ENCODE measurements at places on chromosomes 4 and X.

- no peaks in the 10 kb centered on the region for H3K27me3 ChIP-seq
- no peak overlapping the region for H3K27ac ChIP-seq
- no peak for DNase-seq
- no peaks in the 10 kb centered on the region for H3K4me1 ChIP-seq
- no peak overlapping the region for H3K4me3 ChIP-seq
Observed at GRCh38 chr4:123319639-123320038, 77.0 kb upstream of the SPRY1 start.

DNA sequence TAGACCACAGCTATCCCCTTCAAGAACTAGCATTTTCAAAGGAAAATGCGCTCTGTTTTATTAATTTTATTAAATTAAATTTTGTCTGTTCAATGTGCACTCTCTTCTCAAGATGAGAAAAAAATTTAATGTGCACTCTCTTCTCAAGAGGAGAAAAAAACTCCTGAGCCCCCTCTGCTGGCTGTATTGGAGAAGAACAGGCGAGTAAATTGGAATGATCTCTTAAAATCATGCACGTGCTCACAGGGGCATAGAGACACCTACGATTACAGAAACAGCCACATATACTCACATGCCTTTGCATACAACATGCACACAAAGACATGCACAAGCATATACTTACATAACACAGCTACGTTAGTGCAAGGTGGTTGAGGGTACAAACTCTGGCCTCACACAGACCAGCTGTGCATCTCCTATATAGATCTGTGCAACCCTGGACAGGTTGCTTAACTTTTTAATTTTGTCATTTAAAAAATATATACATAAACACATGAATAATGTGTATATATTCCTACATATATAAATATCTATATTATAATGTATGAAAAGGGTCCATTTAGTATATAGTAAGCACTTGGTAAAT lies 176.2 kb upstream of the CXorf66 start:
- no peak overlapping the region for H3K4me3 ChIP-seq
- DNase-seq = no peak
- peaks cover 3% of the 10 kb centered on the region for H3K36me3 ChIP-seq
- H3K4me1 ChIP-seq = no peaks in the 10 kb centered on the region

DNA sequence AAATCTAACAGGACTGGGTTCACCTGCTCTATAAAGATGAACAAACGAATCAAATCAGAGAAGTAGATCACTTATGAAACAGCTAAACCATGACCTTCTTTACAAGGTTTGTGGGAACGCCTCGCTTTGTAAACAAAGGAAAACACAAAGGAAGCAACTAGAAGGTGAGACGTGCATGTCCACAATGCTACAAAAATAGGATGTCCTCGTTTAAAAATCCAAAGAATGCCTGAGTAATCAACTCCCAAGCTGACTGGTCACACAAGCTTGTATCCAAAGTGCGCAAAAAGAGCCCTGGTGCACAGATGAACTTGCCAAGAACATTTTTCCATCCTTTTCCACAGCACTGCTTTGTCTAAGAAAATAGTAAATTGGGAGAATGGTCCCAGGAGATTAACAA lies 6.3 kb upstream of the SH3KBP1 start:
- H3K27ac ChIP-seq = no peak overlapping the region
- H3K4me1 ChIP-seq = no peaks in the 10 kb centered on the region
- no peak overlapping the region for H3K4me3 ChIP-seq
- peaks cover 3% of the 10 kb centered on the region for H3K36me3 ChIP-seq
- H3K27me3 ChIP-seq = no peaks in the 10 kb centered on the region

- peaks cover 27% of the 10 kb centered on the region for H3K36me3 ChIP-seq
- DNase-seq = peak; percentile 58
- H3K4me1 ChIP-seq = no peaks in the 10 kb centered on the region
- peak within 1 kb of the TSS; percentile 86 for H3K4me3 ChIP-seq
Observed at GRCh38 chrX:102712216-102712966, at the start of gene GPRASP2. Gene GPRASP2, plus strand, starts transcription at chrX:102712448. Its CDS starts 2,422 bp downstream, at chrX:102714870.

DNA sequence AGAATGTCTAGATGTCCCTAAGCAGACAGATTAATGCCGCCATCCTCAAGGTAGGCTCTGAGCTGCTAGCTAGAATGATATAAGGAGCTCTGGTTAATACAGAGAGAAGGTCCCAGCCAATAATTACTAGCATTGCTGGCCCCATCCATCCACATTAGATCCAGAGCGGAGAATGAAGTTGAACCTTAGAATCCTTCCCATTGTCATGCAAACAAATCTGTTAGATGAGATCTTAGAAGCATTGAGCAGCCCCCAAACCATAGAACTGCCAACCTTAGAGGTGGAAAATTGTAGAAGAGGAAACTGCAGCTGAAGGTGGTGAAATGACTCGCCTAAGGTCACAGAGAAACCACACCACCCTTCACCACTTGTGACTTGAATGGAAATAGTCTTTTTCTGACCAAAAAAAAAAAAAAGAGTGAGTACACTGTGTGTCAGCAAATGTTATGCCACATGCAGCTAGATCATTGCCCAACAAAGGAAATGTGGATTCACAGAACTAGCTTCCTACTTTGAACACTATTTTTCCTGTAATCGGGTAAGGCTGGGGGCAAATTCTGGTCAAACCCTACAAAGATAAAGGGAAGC lies 162.1 kb downstream of the SMIM20 start:
- DNase-seq = no peak
- H3K27ac ChIP-seq = no peak overlapping the region
- no peak overlapping the region for H3K4me3 ChIP-seq
- H3K27me3 ChIP-seq = no peaks in the 10 kb centered on the region
- peaks cover 9% of the 10 kb centered on the region for H3K36me3 ChIP-seq

GRCh38 chrX:120308959-120309872 lies 2.0 kb downstream of the TMEM255A start:
- H3K27me3 ChIP-seq = peaks cover 37% of the 10 kb centered on the region
- no peaks in the 10 kb centered on the region for H3K4me1 ChIP-seq
- H3K36me3 ChIP-seq = peaks cover 5% of the 10 kb centered on the region

DNA sequence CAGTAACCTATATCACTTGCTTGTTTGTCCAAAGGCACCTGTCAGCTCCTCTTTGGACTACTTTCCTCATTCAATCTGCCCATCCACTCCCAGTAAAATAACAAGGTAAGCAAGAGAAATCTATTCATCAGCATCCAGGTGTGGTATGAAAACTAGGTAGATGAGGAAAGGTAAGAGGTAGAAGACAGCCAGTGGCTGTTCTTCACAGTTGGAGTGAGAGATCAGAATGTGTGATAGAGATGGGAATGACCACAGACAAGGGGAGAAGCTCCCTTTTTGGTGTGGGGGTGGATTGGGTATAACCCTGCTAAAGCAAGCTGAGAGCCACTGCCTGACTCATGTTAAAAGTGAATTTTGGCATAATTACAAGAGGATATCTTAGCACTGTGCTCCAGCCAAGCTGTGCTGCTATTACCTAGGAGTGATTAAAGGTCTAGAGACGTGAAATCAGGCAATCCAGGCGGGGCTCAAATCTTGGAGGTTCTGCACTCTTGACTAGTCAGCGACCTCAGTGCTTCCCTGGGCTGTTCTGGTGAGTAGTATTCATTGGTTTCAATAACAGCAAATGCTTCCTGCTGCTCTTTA lies 28.1 kb upstream of the RASL11B start:
- peak overlapping the region; percentile 46 for H3K27ac ChIP-seq
- H3K4me3 ChIP-seq = no peak overlapping the region
- H3K27me3 ChIP-seq = no peaks in the 10 kb centered on the region
- peaks cover 7% of the 10 kb centered on the region for H3K4me1 ChIP-seq

DNA sequence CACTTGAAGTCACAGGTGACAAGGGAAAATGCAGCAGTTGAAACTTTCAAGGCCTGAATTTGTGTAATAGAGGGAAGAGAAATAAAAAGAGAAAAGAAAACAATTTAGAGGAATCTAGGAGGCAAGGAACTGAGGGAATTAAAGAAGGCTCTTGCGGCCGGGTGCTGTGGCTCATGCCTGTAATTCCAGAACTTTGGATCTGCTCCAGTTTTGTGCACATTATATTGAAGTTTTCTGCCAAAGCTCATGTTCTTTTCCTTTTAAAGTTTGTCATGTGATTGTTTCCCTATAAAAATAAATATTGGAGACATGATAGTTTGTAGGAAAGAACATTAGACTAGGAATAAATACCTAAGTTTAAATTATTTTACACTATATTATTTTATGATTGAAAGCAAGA lies 433.9 kb upstream of the CPEB2 start:
- H3K4me1 ChIP-seq = no peaks in the 10 kb centered on the region
- no peak overlapping the region for H3K27ac ChIP-seq
- H3K27me3 ChIP-seq = no peaks in the 10 kb centered on the region

- peaks cover 16% of the 10 kb centered on the region for H3K36me3 ChIP-seq
Observed at GRCh38 chr4:88522702-88523324, 763 bp downstream of the PYURF start.

DNA sequence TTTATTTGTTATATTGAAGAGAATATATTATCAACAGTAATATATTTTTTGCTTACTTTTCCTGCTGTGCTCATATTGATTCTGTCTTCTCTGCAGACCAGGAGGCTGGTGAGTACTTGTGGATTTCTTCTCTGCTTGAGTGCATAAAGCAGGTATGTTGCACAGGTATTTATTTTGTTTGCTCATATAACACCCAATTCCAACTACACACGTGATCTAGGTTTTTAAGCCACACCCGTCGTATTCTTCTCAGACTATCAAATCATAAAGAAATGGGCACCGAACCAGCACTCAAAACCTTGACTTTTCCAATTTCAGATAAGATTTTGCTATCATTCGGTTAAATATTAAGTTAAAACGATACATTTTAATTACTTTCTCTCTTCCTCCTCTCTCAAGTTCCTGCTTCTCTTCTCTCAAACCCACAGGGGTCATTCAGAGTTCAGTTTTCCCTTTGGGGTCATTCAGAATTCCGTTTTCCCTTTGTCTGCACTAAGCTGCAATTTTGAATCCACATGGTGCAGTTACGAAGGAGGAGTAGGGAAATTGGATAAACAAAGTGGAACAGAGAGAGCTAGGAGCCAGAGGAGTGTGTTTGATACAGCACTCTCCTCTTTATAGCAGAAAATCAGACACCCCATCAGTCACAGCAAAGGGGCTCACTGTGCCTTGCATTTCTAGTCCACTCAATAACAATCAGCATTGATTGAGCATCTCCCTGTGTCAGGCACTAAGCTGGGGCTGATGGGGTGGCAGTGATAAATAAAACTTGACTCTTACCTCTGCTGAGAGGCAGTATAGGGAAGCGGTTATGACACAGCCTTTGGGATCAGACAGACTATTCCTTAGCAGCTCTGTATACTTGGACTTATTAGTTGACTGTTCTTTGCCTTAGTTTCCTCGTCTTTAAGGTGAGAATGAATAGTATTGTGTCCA lies at the start of gene ADH1C:
Gene ADH1C, minus strand, starts transcription at position 145 of the 936 bp plus-strand sequence. Its CDS starts 71 bp downstream, at position 74.
- peaks cover 10% of the 10 kb centered on the region for H3K36me3 ChIP-seq
- H3K4me1 ChIP-seq = no peaks in the 10 kb centered on the region
- H3K4me3 ChIP-seq = no peak within 1 kb of the TSS
- H3K27me3 ChIP-seq = no peaks in the 10 kb centered on the region
- H3K27ac ChIP-seq = no peak within 1 kb of the TSS

DNA sequence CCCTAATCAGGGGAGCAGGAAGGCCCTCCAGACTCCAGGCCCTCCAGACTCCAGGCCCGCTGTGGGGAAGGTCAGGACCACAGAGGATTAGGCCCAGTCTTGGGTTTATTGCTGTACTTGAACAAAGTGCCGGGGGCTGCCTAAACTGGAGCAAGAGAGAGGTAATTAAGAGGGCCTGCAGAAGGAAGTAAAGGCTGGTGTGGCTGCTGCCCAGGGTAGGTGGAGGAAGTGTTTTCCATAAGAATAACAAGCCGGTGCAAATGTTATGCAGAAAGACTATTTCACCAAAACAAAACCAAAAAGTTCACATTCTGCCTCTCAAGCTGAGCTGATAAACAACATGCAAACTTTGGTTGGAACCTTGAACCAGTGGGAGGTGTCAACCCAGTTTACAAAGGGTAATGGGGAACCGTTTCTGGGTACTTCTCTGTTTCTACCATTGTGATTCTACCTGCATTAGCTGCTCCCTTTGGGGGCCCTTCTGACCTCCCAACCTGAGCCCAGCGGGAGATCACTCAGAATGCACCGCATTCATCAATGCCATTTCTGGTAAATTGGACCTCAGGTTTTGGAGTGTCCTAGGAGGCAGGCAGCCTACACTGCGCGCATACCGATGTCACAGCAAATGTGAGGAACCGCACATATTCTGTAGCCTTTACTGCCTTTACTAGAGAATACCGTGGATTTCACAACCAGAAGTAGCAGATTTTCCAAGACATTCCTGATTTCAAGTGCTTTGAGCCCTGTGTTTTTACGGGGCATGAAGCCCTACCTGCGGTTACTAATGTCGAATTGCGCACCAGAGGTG lies 59.7 kb upstream of the BCOR start:
- H3K4me3 ChIP-seq = peak overlapping the region; percentile 74
- H3K27me3 ChIP-seq = peaks cover 14% of the 10 kb centered on the region
- peak; percentile 78 for DNase-seq
- peak overlapping the region; percentile 77 for H3K27ac ChIP-seq
- no peaks in the 10 kb centered on the region for H3K4me1 ChIP-seq
- peaks cover 10% of the 10 kb centered on the region for H3K36me3 ChIP-seq

GRCh38 chr4:172515266-172515879 lies 653.2 kb upstream of the GALNT7 start:
- no peak overlapping the region for H3K27ac ChIP-seq
- DNase-seq = peak; percentile 51
- no peaks in the 10 kb centered on the region for H3K4me1 ChIP-seq

GRCh38 chrX:78315745-78316144 lies 11.7 kb downstream of the CYSLTR1 start:
- no peak overlapping the region for H3K4me3 ChIP-seq
- H3K4me1 ChIP-seq = no peaks in the 10 kb centered on the region
- H3K27ac ChIP-seq = no peak overlapping the region
- no peaks in the 10 kb centered on the region for H3K27me3 ChIP-seq

- peaks cover 10% of the 10 kb centered on the region for H3K4me1 ChIP-seq
- no peak for DNase-seq
Observed at GRCh38 chr4:140260227-140260626, 106.2 kb upstream of the MAML3 start.

DNA sequence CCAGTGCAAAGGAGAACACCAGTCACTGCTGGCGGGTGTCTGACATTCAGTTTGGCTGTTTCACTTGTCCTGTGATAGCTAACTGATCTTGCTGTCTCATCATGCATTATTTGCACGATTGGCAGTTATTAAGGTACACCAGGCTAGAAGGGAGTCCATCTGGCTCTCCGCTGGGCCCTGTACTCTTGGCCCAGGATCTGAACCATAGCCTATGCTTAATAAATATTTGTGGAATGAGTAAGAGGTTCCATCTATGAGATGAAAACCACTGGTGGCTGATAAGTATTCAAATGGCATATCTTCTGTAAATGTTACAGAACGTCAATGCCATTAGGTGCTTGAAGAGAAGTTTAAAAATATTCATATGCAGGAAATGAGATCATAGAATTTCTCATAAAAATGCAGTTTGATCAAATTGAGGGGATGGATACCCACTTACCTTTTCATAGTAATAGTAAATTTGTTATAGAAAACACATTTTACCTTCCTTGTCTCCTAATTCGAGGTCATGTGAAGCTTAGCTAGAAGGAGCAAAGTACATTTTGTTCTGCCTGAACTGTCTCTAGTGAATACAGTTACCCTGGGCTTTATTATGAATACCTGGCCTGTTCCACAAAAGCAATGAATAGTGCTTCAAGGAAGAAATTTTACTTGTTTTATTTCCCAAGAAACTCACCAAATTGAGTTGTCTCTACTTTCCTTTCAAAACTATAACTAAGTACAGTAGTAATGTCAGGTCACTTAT lies 213.5 kb downstream of the CBR4 start:
- DNase-seq = no peak
- H3K4me1 ChIP-seq = peaks cover 3% of the 10 kb centered on the region
- H3K27me3 ChIP-seq = no peaks in the 10 kb centered on the region

GRCh38 chr4:4392501-4393183 lies 5.7 kb downstream of the NSG1 start:
- H3K36me3 ChIP-seq = peaks cover 9% of the 10 kb centered on the region
- DNase-seq = no peak
- H3K27me3 ChIP-seq = no peaks in the 10 kb centered on the region
- no peak overlapping the region for H3K4me3 ChIP-seq
- no peak overlapping the region for H3K27ac ChIP-seq
